GM13977 (cell line): ENCODE measurements at places on chromosomes 7 and 10.

DNA sequence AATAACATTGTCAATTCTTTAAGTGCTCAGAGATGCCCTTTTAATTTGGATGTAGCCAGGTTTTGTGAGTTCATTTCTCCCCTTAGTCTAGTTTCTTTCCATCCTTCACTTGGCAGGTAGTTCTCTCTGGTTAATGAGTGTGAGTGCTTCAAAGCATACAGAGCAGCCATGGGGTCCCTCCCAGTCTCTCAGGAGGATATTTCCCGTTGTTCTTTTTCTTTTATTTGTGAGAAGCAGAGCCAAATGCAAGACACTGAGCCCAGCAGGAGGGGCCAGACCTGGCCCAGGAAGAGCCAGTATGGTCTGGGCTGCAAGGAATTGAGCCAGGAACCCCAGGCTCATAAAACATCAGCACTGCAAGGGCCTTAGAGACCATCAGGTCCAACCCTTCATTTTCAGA, 52.4 kb downstream of the PLCE1 start:
- no peak for DNase-seq

DNA sequence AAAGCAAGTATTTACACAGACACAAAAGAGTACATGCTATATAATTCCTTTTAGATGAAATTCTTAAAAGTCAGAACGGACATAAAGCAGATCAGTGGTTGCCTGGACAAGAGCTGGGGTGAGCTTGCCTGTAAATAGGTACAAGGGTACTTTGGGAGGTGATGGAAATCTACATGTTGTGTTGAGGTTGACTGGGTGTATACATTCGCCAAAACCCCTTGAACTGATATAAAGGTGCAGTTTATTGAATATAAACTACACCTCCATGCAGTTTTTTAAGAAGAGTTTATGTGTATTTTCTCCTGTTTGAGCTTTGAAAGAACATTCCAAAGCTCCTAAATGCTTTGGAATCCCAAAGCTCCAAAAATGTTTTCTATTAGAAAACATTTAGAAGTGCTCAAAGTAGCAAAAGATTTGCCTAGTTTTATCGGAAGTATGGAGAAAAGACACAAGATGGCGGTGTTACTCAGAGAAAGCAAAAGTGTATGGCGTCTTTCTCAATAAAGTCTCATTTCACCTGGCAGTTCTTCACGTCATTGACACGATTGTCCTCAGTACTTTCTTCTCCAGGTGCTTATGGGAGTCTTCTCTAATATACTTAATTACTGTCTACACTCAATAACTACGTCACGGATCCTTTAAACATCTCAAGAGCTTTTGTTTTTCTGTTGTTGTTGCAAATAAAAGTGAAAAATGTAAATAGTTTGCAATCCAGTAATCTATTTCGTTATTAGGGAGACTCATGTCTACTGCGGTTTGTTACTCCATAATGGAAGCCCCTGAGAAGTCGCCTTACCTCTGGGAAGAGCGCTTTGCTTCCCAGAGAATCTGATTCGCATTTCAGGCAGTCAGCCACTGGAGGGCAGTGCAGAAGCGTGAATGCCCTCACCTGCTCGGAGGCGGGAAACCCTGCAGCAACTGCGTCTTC, 14.7 kb upstream of the SEC61G start:
- peak; percentile 58 for DNase-seq

GRCh38 chr10:107576746-107577145, 412.2 kb upstream of the SORCS1 start:
- no peak for DNase-seq

- no peak for DNase-seq
Measured at GRCh38 chr7:158520825-158521224, 66.8 kb downstream of the PTPRN2 start.

- no peak for DNase-seq
Measured at GRCh38 chr10:4391683-4392082, 434.3 kb upstream of the AKR1E2 start.

- DNase-seq, result peak; percentile 88
Measured at GRCh38 chr7:66557214-66558200, 71.2 kb upstream of the KCTD7 start.

DNA sequence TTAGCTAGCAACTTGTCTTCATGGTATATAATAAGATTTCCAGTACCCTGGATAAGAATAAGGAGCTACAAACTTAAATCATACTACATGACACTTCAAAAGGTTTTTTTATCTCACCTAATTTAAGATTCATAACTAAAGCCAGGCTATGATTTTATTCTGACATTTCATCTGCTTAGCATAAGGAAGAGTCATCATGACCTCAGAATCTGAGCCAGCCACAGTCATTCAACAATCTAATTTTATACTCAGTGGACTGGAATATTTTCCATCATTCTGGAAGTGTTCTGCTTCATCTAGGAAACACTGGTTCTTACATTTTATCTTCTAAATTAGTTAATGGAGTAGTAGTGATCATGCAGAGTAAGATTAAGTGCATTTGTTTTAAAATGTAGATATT, 102.1 kb upstream of the KCND2 start:
- no peak for DNase-seq

- no peak for DNase-seq
Measured at GRCh38 chr10:44906486-44906885, 4.7 kb upstream of the TMEM72 start.

DNA sequence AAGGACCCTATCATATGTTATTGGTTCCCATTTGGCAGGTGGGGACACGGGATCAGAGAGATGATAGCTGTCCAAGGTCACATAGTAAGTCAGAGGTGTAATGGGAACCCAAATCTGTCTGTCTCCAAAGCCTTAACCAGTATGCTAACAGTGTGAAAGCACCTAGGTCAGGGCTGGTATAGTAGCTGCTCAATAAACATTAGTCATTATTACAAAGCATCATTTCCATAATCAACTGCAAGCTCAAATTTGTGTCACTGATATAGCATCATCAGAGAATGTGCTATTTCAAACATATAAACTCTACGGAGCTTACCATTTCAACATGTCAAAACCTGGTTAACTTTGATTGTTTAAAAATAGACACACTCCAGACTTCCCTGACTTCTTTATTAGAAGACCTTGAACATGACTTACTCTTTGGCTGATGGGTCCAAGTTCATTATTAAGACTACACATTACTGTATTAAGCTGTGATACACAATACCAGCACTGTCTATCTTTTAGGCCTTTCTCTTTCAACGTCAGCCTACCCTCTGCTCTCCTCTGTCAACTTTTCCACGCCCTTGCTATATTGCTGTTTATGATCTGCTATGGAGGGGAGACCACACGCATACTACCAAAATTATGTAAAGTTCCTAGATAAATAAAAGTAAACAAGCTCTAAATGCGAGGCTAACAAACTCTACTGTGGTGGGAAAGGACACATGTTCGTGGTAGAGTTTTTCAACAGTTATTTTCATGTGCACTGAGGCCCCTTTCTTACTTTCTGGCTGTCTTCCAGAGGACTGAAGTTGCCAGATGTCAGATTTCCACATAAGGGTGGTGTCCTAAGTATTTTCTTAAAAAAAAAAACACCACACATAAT, 33.6 kb downstream of the DNMBP start:
- no peak for DNase-seq
